ENCODE measurements at places on chromosomes 7 and 10. TPM values are rescaled to one million over a fixed set of nuclear protein-coding genes. Genes with fewer than 3 reads are reported as not detected.

The CPVL gene
- total RNA-seq, result 0.23 TPM

The PRKG1 gene
- total RNA-seq, result 0.16 TPM

The SPDYE5 gene
- total RNA-seq, result not detected

The VKORC1L1 gene
- 9.5 TPM for total RNA-seq

The GLI3 gene
- 4.2 TPM for total RNA-seq

The RTKN2 gene
- 0.99 TPM for total RNA-seq

The CYP17A1 gene
- total RNA-seq, result not detected

The SPAM1 gene
- not detected for total RNA-seq

The FOXI2 gene
- total RNA-seq, result not detected

The PDE6C gene
- not detected for total RNA-seq

The KLF14 gene
- not detected for total RNA-seq

The PURB gene
- 6.2 TPM for total RNA-seq

The DRGX gene
- not detected for total RNA-seq

The FFAR4 gene
- total RNA-seq, result not detected

The OSBPL3 gene
- 16.5 TPM for total RNA-seq

The CALN1 gene
- total RNA-seq, result not detected

The PPP1R17 gene
- total RNA-seq, result not detected

The RET gene
- total RNA-seq, result 2.5 TPM

The GIMAP1 gene
- total RNA-seq, result not detected

The PNLIPRP2 gene
- not detected for total RNA-seq

The NODAL gene
- total RNA-seq, result 0.23 TPM

The TDRD1 gene
- 0.31 TPM for total RNA-seq

The KIF11 gene
- 8.4 TPM for total RNA-seq

The CLCN1 gene
- not detected for total RNA-seq

The HOXA3 gene
- 2.1 TPM for total RNA-seq

The NAT16 gene
- not detected for total RNA-seq

The MYO1G gene
- total RNA-seq, result not detected

The PTF1A gene
- total RNA-seq, result not detected
